Daoy (cell line): ENCODE measurements at places on chromosomes 7 and 10. TPM values are rescaled to one million over a fixed set of nuclear protein-coding genes. Genes with fewer than 3 reads are reported as not detected.

The MTURN gene
- total RNA-seq: 11.8 and 18.4 TPM in 2 replicates

The ICA1 gene
- total RNA-seq: 15.1 and 18.1 TPM in 2 replicates

The SLC4A2 gene
- 157 and 195 TPM in 2 replicates for total RNA-seq

The ZNF398 gene
- total RNA-seq: 8.7 and 12.4 TPM in 2 replicates

The ECHDC3 gene
- total RNA-seq: 7.9 TPM in 2 replicates

The KLF14 gene
- 0.06 and 0.86 TPM in 2 replicates for total RNA-seq

The SHH gene
- 0.60 and 0.86 TPM in 2 replicates for total RNA-seq

The ABCB4 gene
- 0.27 and 1.5 TPM in 2 replicates for total RNA-seq

The LRRD1 gene
- 0.17 TPM in 1 of 2 replicates, not detected in the other for total RNA-seq

The EGFR gene
- total RNA-seq: 58.2 and 66.6 TPM in 2 replicates

The GTPBP10 gene
- total RNA-seq: 13.7 and 52.5 TPM in 2 replicates

The MMD2 gene
- not detected in 2 replicates for total RNA-seq

The GPR15LG gene
- total RNA-seq: not detected in 2 replicates

The EMX2 gene
- 0.57 and 3.9 TPM in 2 replicates for total RNA-seq
